ENCODE measurements at places on chromosomes 11 and 22.

GRCh38 chr11:130817330-130817944 lies 98.8 kb downstream of the SNX19 start:
- DNase-seq: no peak

DNA sequence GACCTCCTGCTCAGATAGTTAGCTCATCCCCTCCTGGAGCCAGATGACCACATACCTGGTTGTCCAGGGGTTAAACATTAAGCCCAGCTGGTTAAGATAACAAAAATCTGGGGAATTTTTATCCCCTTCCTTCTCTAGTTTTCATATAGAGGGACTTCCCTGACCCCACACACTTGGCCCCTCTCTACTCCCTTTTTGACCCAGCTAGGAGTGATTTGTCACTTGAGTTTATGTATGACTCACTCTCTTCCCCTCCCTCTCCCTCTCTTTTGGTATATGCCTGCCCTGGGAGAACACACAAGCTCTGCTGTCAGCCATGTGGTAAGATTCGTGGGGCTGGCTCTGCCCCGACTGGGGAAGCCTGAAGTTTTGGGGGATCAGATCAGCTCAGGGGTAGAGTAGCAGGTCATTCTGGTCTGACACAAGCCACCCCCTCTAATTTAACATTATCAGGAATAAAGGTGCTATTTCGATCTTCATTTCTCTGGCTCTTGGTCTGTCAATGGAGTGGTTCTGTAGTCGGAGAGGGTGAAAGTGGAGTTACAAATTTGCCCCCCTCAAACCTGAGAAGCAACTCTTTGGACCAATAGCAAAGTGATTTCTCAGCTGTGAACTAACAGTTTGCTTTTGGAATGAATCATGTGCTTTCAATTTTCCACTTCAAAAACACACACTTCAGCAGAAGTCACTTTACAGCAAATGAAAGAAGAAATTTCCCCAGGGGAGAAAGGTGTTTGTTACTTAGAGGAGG lies 415.3 kb upstream of the CADM1 start:
- no peak for DNase-seq

DNA sequence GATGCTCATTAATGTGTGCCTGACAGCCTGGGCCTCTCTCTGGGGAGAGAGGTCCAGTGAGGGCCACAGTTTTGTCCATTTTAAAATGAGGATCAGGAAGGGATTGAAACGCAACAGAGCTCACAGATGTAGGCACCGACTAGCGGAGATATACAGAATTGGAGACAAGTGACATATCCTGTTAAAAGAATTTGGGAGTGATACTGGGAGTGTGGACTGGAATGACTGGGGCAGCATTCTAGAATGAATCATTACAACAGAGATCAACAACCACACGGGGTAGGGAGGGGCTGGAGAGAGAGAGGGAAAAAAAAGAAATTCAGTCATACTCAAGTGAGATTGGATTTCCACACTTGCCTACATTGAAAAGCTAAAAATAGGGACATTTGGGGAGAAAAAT lies 2.5 kb upstream of the NCAM1 start:
- no peak for DNase-seq

DNA sequence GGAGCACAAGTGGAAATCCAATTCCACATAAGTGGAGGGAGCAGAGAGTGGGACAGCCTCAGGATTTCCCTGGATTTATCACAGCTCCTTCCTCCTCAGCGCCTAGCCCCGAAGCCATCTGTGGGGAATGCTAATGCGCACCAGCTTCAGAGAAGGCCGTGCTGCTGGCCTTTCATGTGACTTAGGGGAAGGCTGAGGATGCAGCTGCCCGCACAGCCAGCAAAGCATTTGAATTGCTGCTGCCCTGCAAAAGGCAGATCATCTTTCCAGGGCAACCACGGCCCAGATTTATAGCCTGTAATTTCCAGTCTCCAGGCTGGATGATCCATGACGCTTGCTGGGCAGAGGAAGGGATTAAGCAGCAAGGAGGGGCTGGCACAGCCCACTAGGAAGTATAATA lies 29.9 kb downstream of the SYN3 start:
- DNase-seq: no peak

- DNase-seq: no peak
Measured at GRCh38 chr11:74620531-74620930, 28.1 kb downstream of the POLD3 start.

DNA sequence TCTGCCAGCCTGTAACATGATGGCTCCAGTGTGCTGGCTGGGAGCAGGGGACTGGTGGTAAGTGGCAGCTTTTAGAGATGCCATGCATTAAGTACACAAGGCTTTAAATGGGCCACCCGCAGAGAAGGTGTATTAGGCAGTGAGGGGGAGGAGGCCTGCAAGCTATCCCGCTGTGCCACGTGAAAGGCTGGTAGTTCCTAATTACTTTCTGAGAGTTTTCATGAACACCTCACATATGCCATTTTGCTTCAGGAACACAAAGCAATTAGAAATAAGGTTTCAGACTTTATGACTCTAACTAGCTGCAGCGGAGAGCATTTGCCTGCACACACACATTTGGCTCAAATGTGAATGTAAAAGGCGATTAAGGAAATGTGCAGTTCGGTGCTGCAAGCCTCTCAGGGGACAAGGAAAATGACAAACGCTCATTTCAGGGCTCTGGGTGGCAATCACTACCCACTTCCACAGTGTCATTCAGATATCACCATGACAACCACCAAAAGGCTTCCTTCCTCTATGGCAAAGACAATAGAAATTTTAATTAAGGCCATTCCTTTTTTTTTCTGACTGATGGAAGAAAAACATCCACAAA lies 116.6 kb downstream of the PLEKHA7 start:
- no peak for DNase-seq

DNA sequence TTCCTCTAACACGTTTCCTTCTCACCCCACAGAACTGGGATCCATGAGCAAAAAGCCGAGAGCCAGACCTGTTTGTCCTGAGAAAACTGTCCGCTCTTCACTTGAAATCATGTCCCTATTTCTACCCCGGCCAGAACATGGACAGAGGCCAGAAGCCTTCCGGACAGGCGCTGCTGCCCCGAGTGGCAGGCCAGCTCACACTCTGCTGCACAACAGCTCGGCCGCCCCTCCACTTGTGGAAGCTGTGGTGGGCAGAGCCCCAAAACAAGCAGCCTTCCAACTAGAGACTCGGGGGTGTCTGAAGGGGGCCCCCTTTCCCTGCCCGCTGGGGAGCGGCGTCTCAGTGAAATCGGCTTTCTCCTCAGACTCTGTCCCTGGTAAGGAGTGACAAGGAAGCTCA lies 24.0 kb downstream of the CD5 start:
- no peak for DNase-seq

DNA sequence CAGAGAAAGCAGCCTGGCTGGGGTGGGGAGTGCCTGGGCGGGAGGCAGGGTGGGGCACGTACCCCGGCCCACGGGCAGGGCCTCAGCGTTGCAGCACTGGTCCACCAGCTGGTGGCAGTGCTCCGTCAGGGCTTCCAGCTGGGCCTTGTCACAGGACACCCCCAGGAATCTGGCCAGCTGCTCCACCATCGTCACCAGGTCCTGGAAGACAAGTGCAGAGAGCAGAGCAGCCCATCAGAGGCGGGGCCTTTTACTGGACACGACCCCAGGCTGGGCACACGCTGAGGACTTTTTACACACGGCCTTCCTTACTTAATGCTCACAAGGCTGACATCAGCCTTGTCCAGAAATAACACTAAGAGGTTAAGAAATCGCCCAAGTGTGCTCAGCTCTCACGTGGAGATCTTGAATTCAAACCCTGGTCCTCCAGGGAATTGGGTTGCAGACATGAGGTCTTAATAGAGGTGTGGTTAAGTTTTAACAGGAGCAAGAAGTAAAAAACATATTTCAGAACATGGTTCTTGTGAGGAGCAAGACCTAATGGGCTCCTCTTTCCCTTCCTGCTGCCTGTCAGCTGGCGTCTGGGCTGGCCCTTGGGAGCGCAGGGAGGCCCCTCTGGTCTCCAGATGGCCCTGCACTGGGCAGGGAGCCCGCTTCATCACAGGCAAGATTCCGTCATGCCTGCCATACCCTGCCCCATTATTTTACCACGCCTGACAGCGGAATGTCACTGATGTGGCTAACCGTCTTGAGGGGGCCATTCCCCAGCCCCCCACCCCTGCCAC lies 17.1 kb upstream of the EFCAB6 start:
- DNase-seq: no peak

DNA sequence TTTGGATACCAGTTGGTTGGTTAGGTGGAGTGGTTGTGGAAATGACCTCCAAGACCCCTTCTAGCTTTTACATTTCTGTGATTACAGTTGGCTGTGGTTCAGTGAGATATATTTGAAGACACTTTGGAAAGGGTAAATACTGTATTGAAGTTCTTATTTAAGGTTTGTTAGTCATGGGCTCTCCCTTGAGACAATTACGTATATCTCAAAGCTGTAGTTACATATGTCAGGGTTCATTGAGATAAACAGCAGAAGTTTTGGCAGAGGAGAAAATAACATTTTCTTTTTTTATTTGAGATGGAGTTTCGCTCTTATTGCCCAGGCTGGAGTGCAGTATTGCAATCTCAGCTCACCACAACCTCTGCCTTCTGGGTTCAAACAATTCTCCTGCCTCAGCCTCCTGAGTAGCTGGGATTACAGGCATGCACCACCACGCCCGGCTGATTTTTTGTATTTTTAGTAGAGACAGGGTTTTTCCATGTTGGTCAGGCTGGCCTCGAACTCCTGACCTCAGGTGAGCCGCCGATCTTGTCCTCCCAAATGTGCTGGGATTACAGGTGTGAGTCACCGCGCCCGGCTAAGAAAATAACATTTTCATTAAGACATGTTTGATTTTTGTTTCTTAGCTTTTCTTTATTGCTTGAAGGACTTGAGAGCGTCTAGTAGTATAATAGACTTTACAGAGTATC lies 1.9 kb downstream of the RNF121 start:
- DNase-seq: no peak

- DNase-seq: no peak
Measured at GRCh38 chr11:20138707-20139106, 21.6 kb downstream of the DBX1 start.

DNA sequence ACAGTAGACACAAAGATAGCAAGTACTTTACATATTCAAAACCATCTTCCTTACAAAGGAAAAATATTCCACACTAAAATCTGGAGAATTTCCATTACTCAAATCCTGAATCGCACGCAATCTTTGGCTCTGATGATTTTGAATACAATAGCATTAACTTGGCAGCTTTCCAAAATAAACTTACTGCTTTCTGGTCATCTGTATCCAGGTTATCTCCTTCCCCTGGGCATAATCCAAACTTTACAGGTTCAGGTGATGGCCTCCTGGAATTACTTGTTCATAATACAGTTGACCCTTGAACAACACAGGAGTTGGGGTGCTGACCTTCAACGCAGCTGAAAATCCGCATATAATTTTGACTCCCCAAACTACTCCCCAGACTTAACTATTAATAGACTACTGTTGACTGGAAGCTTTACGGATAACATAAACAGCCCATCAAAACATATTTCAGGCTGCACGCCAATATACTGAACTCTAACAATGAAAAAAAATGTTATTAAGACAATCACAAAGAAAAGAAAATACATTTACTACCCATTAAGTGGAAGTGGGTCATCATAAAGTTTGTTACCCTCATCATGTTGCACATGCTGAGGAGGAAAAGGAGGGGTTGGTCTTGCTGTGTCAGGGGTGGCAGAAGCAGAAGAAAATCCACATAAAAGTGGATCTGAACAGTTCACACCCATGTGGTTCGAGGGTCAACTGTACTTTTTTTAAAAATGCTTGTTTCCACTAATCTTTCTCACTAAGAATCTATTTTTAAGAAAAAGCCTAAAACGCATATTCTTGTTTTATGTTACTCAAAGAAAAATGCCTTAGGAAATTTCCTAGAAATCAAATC lies 6.5 kb downstream of the MTMR2 start:
- no peak for DNase-seq

DNA sequence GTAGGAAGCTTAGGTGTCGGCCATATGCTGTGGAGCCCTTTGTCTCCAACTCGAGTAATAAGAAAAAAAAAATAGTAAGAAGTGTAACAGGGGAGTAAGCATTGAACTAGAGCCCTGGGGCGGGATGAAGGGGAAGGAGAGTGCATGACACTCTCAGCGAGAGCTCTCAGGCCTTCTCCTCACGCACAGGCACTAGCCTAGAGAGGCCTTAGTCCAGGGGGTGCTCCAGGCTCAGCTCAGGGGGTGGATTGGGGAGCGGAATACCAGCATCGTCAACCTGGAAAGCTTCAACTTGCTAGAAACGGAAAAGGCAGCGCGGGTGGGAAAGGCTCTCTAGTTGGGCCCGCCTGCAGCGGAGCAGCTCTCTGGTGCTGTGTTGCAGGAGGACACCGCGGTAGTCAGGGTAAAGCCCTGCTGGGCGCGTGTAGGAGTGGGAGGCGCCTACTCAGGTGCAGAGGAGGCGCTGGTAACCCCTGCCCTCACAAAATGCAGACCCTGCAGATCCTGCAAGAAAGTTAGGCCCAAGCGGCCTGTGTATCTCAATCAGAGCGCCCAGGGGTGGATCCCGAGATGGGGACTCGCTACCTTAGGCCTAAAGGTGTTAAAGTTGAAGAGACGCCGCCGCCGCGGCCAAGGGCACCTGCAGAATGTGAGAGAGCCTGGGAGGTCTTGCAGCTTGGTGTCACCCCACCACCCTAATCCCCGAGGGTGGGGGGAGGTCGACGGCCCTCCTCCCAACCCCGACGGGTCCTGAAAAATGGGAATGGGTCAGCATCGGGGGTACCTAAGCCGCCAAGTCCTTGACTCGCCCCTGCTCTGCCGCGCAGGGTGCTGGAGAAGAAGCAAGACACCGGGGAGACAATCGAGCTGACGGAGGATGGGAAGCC lies 2.8 kb downstream of the SLC17A6 start:
- DNase-seq: no peak

- DNase-seq: no peak
Measured at GRCh38 chr11:33634291-33634834, 66.3 kb downstream of the C11orf91 start.

- no peak for DNase-seq
Measured at GRCh38 chr11:61195719-61196118, 7.6 kb upstream of the PGA3 start.

DNA sequence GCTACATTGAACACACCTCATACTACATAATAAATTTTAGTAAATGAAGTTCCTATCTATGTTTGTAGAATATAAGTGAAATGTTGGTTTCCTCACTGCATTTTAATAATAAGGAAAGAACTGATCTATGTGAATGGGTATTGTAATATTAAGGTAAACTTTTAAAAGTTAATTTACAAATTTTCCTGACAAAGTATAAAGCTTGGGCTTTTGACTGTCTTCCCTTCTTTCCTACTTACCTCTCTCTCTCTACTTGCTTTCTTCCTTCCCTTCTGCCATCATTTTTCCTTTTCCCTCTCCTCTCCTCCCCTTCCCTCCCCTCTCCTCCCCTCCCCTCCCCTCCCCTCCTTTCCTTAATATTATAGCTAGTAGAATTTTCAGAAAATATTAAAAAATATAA lies 798.2 kb downstream of the CNTN5 start:
- no peak for DNase-seq

DNA sequence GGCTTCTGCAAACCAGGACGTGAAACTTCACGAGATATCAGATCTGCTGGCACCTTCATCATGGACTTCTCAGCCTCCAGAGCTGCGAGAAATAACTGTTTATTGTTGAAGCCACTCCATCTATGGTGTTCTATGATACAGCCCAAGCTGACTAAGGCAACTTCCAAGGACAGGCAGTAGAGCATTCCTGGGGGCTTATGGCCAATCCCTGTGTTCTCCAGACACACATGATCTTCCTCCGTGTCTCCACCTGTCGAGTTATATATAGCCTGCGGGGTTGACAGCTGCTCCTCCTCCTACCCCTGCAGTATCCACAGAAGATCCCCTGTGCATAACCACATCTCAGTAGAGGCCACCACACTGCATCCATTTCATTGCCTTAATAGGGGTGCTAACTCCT lies 11.0 kb downstream of the TP53AIP1 start:
- no peak for DNase-seq
